ENCODE measurements at places on chromosomes 11 and 22.
A peak's percentile ranks its signal among the peaks of the same experiment; 100 is the strongest.

DNA sequence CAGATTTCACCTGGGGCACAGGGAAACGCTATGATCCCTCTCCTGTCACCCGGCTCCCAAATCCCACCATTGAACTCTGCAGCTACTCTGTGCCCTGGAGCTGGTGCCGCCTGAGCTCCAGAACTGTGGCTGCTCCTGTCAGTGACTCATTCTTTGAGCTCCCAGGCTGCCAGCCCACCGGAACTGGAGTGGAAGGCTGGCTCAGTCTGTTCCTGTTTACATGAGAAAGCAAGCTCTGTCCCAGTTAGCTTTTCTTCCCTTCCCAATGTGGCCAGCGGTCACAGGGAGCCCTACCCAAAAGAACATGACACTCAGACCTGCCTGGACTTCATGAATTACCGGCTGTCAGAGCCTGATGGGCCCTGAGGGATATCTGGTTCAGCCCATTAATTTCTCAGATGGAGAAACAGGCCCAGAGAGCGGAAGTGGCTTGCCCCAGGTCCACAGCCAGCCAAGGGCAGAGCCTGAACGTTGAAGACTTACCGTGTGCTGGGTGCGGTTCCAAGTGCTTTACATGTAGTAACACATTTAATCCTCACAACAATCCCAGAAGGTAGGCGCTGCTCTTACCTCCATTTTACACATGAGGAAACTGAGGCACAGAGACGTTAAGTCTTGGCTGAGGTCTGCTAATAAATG, 23.8 kb upstream of the IGSF22 start:
- peak; percentile 75 for DNase-seq

DNA sequence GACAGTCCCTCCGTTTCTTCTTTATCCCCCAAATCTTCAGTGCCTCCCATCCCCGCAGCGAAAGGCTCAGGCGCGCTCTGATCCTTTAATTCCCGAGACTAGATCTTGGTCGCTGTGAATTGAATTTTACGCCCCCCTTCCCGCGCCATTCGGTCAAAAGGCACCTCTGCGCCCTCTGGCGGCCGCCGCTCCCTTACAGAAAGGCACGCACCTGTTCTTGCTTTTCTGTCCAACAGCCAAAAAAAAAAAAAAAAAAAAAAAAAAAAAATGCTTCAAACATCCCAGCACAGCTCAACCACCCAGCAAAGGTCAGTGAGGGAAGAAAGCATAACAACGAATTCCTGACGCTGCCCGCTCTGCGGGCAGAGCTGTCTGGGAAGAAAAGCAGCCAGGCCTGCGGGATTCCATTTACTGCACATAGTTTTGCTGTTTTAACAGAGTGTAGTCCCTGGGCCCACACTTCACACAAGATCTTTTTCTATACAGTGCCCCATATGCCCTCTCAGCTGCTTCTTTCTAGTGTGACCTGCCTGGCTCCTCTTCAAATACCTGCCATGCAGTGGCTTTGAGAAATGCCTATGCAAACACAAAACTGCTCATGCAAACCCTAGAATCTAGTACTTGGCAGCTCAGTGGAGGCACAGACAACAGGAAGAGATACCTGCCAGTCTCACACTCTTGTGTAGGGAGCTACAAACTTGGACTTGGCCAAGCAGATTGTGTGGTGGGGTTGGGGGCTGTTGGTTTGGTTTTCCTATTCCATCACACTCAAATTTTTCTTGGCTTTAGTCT, 1.3 kb upstream of the ESAM start:
- peak; percentile 86 for DNase-seq

- DNase-seq, result peak; percentile 66
These were observed 182.6 kb downstream of the TRPC6 start for GRCh38 chr11:101401245-101401644.

DNA sequence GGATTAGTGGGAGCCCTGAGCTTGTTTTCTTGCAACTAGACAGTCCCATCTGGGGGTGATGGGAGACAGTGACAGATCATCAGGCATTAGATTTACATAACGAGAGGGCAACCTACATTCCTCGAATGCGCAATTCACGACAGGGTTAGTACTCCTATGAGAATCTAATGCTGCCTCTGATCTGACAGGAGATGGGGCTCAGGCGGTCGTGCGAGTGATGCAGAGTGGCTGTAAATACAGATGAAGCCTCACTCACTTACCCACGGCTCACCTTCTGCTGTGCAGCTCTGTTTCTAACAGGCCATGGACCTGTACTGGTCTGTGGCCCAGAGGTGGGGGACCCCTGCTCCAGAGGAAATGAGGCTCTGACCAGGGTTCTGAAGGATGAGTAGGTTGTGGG, 125.5 kb downstream of the FBXO7 start:
- DNase-seq, result no peak

DNA sequence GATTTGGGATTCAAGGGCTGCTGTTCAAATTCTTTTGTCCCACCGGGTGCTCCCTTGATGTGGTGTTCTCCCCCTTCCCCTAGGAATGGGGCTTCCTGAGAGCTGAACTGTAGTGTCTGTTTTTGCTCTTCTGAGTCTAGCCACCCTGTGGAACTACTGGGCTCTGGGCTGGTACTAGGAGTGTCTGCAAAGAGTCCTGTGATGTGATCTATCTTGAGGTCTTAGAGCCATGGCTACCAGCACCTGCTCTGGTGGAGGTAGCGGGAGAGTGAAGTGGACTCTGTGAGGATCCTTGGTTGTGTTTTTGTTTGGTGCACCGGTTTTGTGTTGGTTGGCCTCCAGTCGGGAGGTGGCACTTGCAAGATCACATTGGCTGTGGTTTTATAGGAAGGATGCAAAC, 46.2 kb downstream of the OR2AT4 start:
- no peak for DNase-seq

- no peak for DNase-seq
These were observed 56.6 kb downstream of the SYT13 start for GRCh38 chr11:45229401-45230020.

- peak; percentile 37 for DNase-seq
These were observed 48.5 kb downstream of the GGTLC2 start for GRCh38 chr22:22692707-22693530.

DNA sequence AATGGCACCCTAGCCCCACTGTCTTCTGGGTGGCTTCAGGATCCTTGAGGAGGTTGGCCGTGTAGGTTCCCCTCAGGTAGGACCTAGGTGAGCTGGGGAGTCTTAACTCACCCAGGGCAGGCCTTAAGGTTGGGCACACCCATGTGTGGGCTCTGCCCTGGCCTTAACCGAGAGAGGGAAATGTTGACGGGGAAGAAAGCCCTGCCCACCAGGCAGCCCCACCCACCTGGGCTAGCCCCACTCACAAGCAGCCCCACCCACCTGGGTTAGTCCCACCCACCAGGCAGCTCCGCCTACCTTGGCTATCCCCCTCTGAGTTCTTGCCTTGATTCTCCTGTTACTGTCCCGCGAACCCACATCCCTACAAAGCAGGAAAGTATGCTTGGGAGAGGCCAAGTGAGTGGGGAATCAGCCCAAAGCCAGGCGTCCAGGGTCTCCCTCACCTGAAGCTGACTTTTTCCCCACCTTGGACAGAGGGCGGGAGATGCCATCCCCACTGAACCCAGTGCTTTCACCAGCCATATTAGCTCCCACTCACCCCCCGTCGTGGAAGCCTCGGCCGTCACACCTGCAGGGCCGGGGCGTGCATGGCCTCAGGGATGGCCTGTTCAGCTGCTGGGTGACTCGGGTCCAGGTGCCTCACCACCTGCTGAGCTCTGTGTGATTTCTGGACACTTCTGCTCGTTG, at the start of gene MYEOV:
TSS of gene MYEOV (plus strand) at position 337 of the 687 bp plus-strand sequence. CDS start 1,200 bp downstream, outside the sequence.
- DNase-seq, result peak; percentile 39

Data from LHCN-M2 (cell line).